ENCODE measurements at places on chromosomes 13 and 19.

DNA sequence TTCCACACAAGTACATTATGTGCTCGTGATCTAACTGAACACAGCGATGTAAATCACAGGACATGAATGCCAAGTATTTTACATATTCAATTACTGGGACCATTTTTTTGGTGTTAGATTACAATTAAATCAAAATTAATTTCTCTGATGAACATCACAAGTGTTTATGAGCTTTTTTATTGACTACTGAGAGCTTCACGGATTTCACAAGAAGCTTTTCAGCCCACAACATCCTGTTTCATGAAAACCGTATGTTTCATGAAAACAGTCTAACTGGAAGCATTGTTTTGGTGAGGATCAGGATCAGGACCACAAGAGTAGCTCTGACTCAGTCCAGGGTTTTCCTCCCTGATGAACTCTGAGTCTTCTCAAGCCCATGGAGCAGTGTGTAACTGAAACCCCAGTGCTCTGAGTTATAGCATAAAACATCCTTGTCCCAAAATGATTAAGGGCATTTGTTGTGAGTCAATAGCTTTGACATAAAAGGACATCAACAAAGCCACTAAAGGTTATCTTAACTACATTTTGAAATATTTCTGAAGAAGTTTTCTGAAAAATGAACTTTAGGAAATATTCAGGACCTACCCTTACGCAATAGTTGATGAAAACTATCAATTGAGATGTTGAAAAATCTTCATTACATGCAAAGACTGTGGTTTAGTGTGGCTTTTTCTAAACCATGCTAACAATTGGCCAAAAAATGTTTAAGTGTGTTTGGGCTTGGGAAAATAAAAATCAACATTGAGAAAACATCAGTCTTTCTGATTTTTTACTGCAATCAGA is 49.3 kb downstream of the UFM1 start:
- DNase-seq: no peak

GRCh38 chr13:20442798-20443381 is 82.8 kb downstream of the CRYL1 start:
- no peak for DNase-seq

GRCh38 chr13:95284436-95284835 is 16.8 kb downstream of the ABCC4 start:
- DNase-seq: no peak

GRCh38 chr13:93625536-93625935 is 398.9 kb downstream of the GPC6 start:
- DNase-seq: no peak

- DNase-seq: no peak
Observed at GRCh38 chr13:93039131-93039530, 187.5 kb upstream of the GPC6 start.

GRCh38 chr13:46855166-46855565 is 41.7 kb downstream of the HTR2A start:
- DNase-seq: no peak

- no peak for DNase-seq
Observed at GRCh38 chr13:88000787-88001186, 329.6 kb downstream of the SLITRK5 start.

- DNase-seq: no peak
Observed at GRCh38 chr19:51295382-51296126, 15.9 kb upstream of the IGLON5 start.

- no peak for DNase-seq
Observed at GRCh38 chr19:16367261-16367683, 42.6 kb downstream of the KLF2 start.

DNA sequence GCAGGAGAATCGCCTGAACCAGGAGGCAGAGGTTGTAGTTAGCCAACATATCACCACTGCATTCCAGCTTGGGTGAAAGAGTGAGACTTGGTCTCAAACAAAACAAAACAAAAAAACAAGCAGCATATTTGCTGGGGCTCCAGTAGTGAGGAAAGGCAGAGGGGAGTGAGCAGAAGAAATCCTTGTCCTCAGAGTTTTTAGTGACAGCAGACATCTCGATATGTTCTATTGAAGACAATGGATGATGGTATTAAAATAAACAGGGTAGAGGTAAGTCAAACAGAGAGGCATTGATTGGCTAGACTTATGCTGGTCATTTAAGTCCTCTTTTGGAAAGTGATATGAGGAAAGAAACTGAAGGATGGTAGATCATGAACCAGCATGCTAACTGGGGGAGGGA is 19.0 kb downstream of the NLRP7 start:
- no peak for DNase-seq

- DNase-seq: no peak
Observed at GRCh38 chr13:77329911-77330584, 3.2 kb upstream of the MYCBP2 start.

- no peak for DNase-seq
Observed at GRCh38 chr13:51361106-51361505, 21.6 kb downstream of the SERPINE3 start.

- no peak for DNase-seq
Observed at GRCh38 chr19:17881701-17882100, 10.0 kb downstream of the SLC5A5 start.

DNA sequence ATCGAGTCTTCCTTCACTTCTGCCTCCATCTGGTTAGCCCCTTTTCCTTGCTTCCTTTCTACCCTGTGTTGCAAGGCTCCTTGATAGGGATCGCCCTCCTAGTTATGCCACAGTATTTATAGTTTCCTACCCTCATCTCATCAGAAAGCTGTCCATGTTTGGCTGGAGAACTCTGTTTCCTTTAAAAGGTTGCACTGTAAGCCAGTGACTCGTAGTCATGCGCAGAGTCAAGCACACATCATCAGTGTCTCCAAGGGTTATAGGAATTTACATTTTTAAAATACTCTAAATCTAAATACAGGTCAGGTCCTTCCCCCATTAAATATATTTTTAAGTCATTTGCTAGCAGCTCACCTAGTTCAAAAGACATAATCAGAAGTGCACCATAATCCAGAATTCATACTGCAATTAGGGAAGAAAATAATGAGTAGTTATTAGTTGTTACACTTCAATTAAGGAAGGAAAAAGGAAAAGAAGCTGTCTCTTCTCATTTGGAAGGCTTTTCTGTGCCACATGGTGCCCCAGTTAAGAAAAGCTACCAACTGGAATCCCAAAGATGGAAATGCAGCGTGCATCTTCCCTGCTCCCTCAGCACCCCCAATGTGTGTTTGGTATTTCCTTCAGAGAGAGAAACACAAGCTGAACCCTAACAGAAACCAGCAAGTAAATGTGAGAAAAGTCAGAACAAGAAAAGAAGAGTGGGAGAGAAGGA is 81.0 kb downstream of the GPR12 start:
- no peak for DNase-seq
